CD14-positive monocyte (primary cell): ENCODE measurements at places on chromosomes 3 and 15.

DNA sequence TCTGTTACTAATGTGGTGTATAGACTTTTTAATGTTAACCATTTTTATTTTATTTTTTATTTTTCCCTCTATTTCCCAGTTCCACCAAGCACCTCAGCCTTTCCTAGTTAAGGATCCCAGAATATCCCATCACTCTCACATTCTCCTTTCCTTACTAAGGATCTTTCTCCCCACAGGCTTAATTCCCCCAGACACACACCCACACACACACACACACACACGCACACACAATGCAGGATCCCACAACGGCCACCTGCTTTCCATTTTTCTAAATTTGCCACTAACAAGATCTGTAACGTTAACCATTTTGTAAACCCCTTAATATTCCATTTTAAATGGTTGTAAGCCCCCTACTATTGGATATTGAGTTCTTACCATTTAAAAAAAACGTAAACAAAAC lies 404.1 kb downstream of the ZIC1 start:
- no peak for DNase-seq

DNA sequence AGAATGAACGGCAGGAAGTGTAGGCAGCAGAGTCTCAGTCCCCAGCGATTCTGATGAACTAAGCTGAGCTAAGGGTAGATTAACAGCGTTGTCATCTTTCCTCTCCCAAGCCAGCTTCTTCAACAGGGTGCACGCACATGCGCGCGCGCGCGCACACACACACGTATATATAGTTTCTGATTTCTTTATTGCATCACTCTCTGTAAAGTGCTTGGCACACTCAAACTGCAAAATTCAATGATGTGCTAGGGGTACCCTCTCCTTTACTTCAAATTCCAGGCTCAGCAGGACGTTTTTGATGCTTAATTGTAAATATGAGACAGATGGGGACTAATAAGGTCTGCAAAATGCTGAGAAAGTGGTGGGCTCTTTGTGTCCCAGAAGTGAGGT lies 26.1 kb upstream of the VPS8 start:
- DNase-seq = peak; percentile 44

DNA sequence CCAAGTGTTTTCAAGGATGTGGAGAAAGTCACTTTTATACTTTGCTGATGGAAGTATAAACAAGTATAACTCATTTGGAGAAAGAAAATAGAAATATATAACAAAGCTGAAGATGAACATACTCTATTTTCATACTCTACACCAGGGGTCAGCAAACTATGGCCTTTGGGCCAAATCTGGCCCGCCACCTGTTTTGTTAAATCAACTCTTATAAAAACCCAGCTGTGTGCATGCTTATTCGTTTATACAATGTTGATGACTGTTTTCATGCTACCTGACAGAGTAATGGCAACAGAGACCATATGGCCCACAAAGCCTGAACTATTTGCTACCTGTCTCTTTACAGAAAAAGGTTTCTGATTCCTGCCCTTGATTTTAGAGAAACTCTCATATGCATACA lies 124.0 kb downstream of the NR1D2 start:
- DNase-seq = no peak

- no peak for DNase-seq
Measured at GRCh38 chr3:112976953-112977352, 2.0 kb upstream of the CD200R1 start.

DNA sequence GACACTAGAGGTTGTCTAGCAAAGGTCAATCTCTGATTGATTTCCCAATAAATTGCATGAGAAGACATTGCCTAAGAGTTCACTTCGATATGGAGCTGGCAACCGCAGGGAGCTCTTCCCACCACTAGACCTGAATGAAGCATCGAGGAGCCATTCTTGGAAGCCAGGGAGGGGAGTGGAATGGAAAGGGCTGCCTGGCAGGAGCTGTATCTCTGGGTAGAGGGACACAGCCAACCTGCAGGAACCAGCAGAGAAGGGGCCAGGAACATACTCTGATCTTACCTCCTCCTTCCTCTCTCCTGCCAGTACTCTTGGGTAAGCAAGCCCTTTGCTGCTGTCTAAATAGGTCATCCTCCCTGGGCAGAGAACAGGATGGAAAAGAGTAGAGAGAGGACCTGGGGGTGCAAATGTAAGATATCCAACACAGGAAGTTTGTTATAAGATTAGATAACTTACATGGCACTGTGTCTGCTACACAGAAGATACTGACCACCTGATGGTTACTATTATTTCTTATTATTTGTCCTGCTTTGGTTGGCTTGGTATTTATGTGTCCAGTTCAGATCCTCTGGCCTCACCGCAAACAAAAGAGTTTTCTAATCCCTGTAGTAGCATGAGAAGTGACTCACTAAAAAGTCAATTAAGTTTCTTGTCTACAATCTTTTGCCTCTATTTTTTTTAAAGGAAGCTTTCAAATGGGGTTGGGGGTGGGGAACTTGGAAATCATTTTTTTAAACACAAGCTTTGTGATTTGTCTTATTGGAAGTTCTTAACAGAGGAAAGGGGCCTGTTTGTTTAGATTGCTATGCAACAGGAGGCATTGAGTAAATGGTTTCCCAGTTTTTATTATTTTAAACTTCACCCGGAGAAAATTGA lies 156.7 kb upstream of the TSC22D2 start:
- no peak for DNase-seq

DNA sequence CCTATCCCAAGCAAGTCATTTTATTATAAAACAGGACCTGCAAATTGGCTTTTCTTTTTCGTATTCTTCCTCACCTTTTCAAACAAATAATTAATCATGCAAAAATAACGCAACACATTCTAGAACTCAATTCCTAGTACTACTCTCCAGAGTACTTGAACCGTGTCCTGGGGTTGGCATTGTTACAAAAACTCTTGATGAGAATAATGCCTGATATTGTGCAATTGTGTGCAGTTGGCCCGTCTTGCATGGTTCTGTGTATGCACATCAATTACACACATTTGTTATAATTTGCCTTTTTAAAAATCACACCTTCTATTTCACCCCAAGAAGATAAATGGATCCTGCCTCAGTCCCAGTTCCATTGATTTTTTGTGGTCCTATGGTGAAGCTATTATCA lies 205.4 kb downstream of the EPHB1 start:
- no peak for DNase-seq

- DNase-seq = no peak
Measured at GRCh38 chr3:110381992-110382391, 689.6 kb upstream of the NECTIN3 start.

DNA sequence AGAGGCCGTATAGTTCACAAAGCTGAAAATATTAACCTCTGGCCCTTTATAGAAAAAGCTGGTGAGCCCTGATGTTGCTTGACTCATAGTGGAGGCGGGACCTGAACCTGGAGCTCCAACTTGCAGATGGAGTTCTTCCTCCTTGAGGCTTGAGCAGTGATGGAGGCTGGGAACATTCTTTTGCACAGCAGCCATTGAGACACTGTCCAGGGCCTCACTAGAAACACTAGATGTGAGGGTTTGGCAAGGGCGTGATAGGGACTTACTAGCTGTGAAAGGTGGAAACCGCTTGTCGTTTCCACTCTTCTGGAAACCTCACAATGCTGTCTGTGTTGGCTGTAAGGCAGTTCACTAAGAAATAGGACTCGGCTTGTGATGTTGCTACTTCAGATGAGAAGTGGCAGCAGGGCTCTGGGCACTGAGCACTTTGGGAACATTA lies 12.5 kb downstream of the SMAD6 start:
- DNase-seq = no peak

DNA sequence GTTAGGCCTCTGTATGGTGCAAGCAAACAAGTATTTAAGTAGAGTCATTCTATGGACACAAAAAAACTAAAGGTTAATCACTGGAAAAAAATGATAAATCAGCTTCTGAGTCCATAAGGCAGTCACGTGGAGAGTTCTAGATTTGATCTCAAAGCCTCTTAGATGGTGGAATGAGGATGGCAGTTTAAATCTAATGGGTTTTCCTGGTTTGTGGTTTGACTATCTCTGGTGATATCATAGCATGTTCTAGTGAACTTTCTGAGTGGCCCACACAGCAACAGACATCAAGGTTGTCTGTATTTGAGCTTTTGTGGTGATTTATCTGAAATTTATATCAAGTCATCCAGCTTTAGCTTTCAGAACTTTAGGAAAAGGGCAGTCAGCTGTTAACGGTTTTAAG lies 52.4 kb downstream of the ILDR1 start:
- no peak for DNase-seq
